ENCODE measurements at places on chromosomes 3 and 15. TPM values are rescaled to one million over a fixed set of nuclear protein-coding genes. Genes with fewer than 3 reads are reported as not detected.
A peak's percentile ranks its signal among the peaks of the same experiment; 100 is the strongest.

CGNL1 gene
- 0.04 TPM for polyA plus RNA-seq

ATP13A5 gene
- polyA plus RNA-seq: not detected

SNX4 gene
- 29.8 TPM for polyA plus RNA-seq

ACAD11 gene
- 15.6 TPM for polyA plus RNA-seq

SUSD5 gene
- 0.09 TPM for polyA plus RNA-seq

CPNE4 gene
- polyA plus RNA-seq: 0.95 TPM

CAND2 gene
- polyA plus RNA-seq: 0.16 TPM

KLF15 gene
- polyA plus RNA-seq: 0.14 TPM

DNA sequence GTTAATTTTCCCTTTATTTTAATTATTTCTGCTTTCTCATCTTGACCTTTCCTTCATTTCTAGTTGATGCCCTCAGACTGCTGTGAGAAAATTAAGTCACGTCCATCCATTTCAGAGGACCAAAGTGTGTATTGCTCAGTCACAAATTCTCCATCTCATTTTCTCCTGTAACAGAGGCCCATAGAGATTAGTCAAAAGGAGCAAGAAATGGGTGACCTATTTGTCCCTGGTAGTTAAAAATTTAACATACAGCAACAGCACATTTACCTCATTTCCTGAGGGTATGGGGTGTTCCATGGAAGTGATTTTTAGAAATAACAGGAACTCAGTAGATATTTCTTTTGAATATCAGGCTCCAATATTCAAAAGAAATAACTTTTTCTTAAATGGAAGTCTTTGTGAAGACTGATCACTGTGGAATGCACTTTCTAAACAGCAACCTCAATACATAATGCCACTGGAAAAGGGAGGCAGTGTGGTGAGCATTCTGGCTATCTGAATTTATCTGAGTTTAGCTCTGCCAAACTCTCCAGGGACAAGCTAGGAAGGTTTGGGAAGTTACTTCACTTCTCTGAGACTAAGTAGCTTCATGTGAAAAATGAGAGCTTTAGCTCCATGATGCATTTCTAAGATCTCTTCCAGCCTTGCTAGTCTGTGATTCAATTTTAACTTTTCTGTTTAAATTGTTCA is 808.2 kb downstream of the SQOR start:
- peak; percentile 46 for DNase-seq
- H3K27ac ChIP-seq: no peak overlapping the region
- H3K4me1 ChIP-seq: peaks cover 2% of the 10 kb centered on the region
- no peaks in the 10 kb centered on the region for H3K27me3 ChIP-seq
- H3K4me3 ChIP-seq: no peak overlapping the region

DNA sequence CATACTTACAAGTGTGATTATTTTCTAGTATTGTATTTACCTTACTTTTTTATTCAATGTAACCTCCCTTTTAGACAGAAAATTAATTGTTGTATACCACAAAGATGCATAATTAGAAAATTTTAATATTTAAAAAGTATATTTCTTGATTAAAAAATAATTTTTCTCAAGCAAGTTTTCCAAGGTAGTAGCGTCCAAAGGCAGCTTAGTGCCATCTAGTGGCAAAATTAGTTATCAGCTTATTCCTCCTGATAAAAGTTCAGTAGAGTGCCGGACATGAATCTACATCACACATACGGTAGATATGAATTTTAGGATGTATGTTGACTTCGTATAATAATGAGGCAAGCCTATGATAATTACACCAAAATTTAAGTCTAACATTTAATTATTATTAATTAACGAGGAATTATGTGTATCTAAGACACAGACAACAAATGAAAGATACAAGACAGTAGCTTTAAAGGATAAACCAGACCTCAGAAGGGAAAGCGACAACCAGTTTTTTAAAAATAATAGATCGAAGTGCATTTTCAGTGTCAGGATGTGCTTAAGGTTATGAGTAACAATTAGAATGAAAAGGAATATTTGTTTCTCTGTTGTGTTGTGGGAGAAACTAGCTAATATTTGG is 405.9 kb downstream of the ROBO1 start:
- H3K36me3 ChIP-seq: no peaks in the 10 kb centered on the region
- no peak overlapping the region for H3K27ac ChIP-seq
- DNase-seq: peak; percentile 66
- peaks cover 6% of the 10 kb centered on the region for H3K4me1 ChIP-seq
- no peaks in the 10 kb centered on the region for H3K27me3 ChIP-seq

DNA sequence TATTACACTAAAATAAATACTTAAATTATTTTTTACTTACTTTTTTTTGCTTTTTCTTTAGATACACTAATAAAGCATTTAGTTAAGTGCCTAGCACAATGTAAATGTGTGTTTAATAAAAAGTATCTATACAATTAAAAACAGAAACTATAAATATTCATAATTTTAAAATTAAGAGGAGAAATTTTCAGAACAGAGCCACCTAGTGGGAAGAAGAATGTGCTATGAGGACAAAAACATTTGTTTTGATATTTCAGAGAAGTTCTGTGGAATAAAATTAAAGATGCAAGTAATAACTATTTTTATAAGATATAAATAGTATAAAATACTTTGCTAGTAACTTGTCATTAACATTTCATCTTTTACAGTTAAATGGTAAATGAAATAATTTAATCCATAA is 33.6 kb upstream of the PLSCR5 start:
- peak; percentile 39 for DNase-seq
- no peaks in the 10 kb centered on the region for H3K4me1 ChIP-seq
- no peaks in the 10 kb centered on the region for H3K36me3 ChIP-seq
- H3K27me3 ChIP-seq: no peaks in the 10 kb centered on the region

DNA sequence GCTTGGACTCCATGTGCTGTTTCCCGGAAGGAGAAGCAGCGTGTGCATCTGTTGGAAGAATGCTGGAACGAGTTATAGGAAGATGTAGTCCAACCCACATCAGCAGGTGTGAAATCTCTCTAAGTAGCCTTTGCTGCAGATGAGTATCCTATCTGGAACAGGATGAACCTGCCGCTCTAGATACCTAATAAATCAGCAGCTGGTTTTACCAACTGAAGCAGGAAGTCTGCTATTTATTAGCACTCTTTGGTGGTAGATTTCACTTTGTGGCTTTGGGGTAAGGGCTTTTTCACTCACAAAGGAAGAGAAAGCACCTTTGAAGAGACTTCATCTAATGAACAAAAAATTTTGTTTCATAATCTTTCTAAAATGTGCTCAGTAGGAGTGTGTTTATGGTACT is 66.4 kb downstream of the DCUN1D1 start:
- H3K4me1 ChIP-seq: 0 out of 2 replicates have a peak, but pooled peaks cover 6% of the 10 kb centered on the region
- peaks cover 19% of the 10 kb centered on the region for H3K36me3 ChIP-seq
- H3K4me3 ChIP-seq: no peak overlapping the region

- no peak overlapping the region for H3K4me3 ChIP-seq
- H3K27me3 ChIP-seq: peaks cover 21% of the 10 kb centered on the region
- no peak overlapping the region for H3K27ac ChIP-seq
- no peaks in the 10 kb centered on the region for H3K36me3 ChIP-seq
- peaks cover 12% of the 10 kb centered on the region for H3K4me1 ChIP-seq
- DNase-seq: no peak
Measured at GRCh38 chr3:194080913-194081800, 54.8 kb upstream of the HES1 start.

- H3K4me1 ChIP-seq: peaks cover 96% of the 10 kb centered on the region
- H3K4me3 ChIP-seq: no peak overlapping the region
- DNase-seq: peak; percentile 83
- H3K27ac ChIP-seq: peak overlapping the region; percentile 98
- no peaks in the 10 kb centered on the region for H3K27me3 ChIP-seq
- no peaks in the 10 kb centered on the region for H3K36me3 ChIP-seq
Measured at GRCh38 chr3:112651071-112651470, 10.1 kb upstream of the CCDC80 start.

DNA sequence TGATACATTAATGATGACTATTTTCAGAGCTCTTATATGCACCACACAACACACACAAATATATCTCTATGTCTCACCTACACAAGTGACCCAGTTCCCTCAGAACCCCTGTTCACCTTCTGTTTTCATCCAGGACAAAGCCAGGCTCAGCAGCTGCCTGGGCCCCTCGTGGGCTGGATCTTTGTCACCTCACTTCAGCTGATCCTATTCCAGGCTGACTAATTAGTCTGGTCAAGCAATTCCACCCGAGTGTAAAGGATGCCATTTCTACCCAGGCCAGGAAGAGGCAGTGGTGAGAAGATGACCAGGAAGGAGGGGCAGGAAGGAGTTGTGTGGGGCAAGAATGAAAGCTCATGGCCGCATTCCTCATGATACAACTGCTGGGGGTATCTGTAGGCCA is 62.3 kb downstream of the DHX30 start:
- peaks cover 49% of the 10 kb centered on the region for H3K36me3 ChIP-seq
- no peak overlapping the region for H3K27ac ChIP-seq
- no peak overlapping the region for H3K4me3 ChIP-seq
- no peaks in the 10 kb centered on the region for H3K27me3 ChIP-seq

GRCh38 chr3:147934451-147935180 is 525.5 kb downstream of the ZIC1 start:
- no peaks in the 10 kb centered on the region for H3K27me3 ChIP-seq
- no peak overlapping the region for H3K27ac ChIP-seq
- H3K4me1 ChIP-seq: peaks cover 24% of the 10 kb centered on the region
- no peak for DNase-seq

GRCh38 chr15:57284535-57284934 is 91.8 kb upstream of the CGNL1 start:
- no peak for DNase-seq
- H3K4me1 ChIP-seq: peaks cover 22% of the 10 kb centered on the region
- no peaks in the 10 kb centered on the region for H3K27me3 ChIP-seq
- no peak overlapping the region for H3K27ac ChIP-seq
- peaks cover 14% of the 10 kb centered on the region for H3K36me3 ChIP-seq
- H3K4me3 ChIP-seq: no peak overlapping the region

DNA sequence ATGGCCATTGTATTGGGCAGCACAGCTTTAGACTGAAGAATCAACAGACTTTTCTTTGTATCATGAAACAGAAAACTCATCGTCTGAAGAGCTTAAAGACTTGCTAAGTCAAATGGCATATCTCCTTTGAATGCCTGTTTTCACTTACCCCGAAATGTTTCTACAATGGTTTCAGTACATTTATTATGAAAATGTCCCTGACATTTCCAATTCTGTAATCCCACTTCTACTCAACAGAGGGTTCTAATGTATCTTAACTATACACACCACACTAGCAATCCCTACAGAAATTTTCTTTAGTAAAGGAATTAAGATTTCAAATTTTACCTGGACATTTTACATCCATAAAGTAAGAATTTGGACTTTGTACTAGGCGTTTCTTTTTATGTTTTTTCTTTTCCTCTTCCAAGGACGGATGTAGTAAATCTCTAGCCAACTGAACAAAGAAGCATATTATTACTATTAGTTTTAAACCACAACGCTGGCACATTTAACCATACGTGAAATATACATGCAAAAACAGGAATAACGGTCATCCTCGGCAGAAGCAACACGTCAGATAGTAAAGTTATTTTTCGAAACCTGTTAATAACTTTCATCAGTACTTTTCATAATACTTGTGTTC is 1.1 kb downstream of the RPS27L start:
- H3K27me3 ChIP-seq: no peaks in the 10 kb centered on the region
- H3K4me1 ChIP-seq: peaks cover 20% of the 10 kb centered on the region
- peak; percentile 44 for DNase-seq
- peak overlapping the region; percentile 99 for H3K4me3 ChIP-seq

GRCh38 chr3:50484722-50485121 is 18.7 kb downstream of the CACNA2D2 start:
- no peaks in the 10 kb centered on the region for H3K36me3 ChIP-seq
- no peaks in the 10 kb centered on the region for H3K4me1 ChIP-seq
- H3K4me3 ChIP-seq: no peak overlapping the region
- DNase-seq: no peak

GRCh38 chr15:31365655-31366127 is 39.1 kb downstream of the KLF13 start:
- H3K4me3 ChIP-seq: no peak overlapping the region
- H3K27me3 ChIP-seq: no peaks in the 10 kb centered on the region
- no peak overlapping the region for H3K27ac ChIP-seq
- DNase-seq: peak; percentile 96
- no peaks in the 10 kb centered on the region for H3K36me3 ChIP-seq

DNA sequence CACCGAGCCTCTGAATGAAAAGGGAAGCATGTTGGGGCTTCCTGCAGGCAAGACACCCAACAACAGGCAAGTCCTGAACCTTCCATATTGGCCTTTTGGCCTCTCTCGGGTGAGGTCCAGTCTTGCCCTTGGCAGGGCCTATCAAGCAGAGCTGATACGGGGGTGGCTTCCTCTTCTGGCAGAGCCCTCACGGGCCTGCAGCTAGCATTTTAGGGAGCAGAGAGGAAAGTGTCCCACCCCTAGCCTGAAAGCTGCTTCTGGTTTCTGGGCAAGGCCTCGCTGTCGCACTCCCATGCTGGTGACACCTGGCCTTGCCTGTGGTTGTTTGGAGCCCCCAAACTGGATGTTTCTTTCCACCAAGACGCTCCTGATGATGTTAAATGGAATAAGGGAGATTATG is 31.8 kb upstream of the CTSH start:
- no peak overlapping the region for H3K27ac ChIP-seq
- DNase-seq: no peak
- no peaks in the 10 kb centered on the region for H3K36me3 ChIP-seq
- H3K4me3 ChIP-seq: no peak overlapping the region
- H3K4me1 ChIP-seq: no peaks in the 10 kb centered on the region

GRCh38 chr3:16788440-16789056 is 96.2 kb upstream of the PLCL2 start:
- H3K36me3 ChIP-seq: no peaks in the 10 kb centered on the region
- no peaks in the 10 kb centered on the region for H3K4me1 ChIP-seq
- no peaks in the 10 kb centered on the region for H3K27me3 ChIP-seq
- H3K27ac ChIP-seq: no peak overlapping the region
- no peak overlapping the region for H3K4me3 ChIP-seq
- no peak for DNase-seq

DNA sequence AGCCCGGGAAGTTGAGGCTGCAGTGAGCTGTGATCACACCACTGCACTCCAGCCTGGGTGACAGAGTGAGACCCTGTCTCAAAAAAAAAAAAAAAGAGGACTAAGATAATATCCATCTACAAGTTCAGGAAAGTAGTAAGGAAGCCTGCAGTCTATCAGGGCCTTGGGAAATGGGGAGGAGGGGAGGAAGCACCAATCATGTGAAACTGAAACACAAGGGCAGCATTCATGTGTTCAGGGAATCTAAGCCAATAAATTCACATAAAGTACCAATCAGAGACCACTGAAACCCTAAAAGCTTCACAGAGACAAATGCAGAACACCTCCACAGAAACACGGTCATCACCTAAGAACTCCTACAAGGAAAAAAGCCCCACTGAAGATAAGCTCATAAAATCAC is 22.9 kb upstream of the HHATL start:
- peaks cover 8% of the 10 kb centered on the region for H3K27me3 ChIP-seq
- DNase-seq: no peak
- no peak overlapping the region for H3K27ac ChIP-seq
- no peaks in the 10 kb centered on the region for H3K4me1 ChIP-seq

- no peak for DNase-seq
- H3K27ac ChIP-seq: no peak overlapping the region
- H3K36me3 ChIP-seq: no peaks in the 10 kb centered on the region
- H3K4me3 ChIP-seq: no peak overlapping the region
- H3K27me3 ChIP-seq: no peaks in the 10 kb centered on the region
- no peaks in the 10 kb centered on the region for H3K4me1 ChIP-seq
Measured at GRCh38 chr3:20539666-20540065, 353.7 kb upstream of the SGO1 start.

- H3K27ac ChIP-seq: no peak overlapping the region
- H3K4me1 ChIP-seq: 0 out of 2 replicates have a peak, but pooled peaks cover 5% of the 10 kb centered on the region
Measured at GRCh38 chr15:47715402-47715801, 1.9 kb upstream of the SEMA6D start.

DNA sequence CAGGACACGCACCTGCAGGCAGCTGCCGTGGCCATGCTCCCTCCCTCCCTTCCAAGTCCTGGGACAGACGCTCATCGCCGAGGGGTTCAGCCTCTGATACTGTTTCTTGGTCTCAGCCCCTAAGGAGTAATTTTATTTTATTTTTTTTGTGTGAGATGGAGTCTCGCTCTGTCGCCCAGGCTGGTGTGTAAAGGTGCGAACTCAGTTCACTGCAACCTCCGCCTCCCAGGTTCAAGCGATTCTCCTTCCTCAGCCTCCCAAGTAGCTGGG is 53.7 kb downstream of the ADAMTS7 start:
- H3K27ac ChIP-seq: peak overlapping the region; percentile 66
- peaks cover 15% of the 10 kb centered on the region for H3K4me1 ChIP-seq

Data from GM23248 (cell line).